H1 (cell line): ENCODE measurements at places on chromosomes 11 and 22. TPM values are rescaled to one million over a fixed set of nuclear protein-coding genes. Genes with fewer than 3 reads are reported as not detected.
A peak's percentile ranks its signal among the peaks of the same experiment; 100 is the strongest.

GRCh38 chr11:121538054-121538453 is 85.3 kb upstream of the SORL1-AS1 start:
- H3K36me3 ChIP-seq, result peaks cover 14% of the 10 kb centered on the region
- DNase-seq, result no peak
- no peak overlapping the region for H3K27ac ChIP-seq
- no peaks in the 10 kb centered on the region for H3K27me3 ChIP-seq

DNA sequence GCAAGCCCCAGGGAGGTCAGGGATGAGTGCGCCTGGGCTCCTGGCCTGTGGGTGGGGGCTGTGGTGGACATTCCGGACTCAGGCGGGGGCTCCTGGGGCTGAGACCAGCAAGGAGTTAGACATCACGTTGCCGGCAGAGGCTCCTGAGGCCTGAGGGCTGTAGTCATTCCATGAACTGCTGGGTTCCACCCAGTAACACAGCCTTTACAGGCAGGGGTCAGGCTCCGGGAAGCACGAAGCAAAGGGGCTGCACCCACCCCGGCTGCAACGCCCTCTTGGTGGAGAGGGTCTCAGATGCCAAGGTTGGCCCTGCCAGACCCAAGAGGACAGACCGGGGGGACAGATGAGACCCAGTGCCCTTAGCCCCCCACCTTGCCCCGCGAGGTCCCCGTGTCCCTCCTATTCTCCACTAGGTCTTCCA is 9.0 kb downstream of the TNNT3 start:
- H3K36me3 ChIP-seq, result no peaks in the 10 kb centered on the region
- H3K27me3 ChIP-seq, result no peaks in the 10 kb centered on the region
- no peaks in the 10 kb centered on the region; the same call in 1 of the 2 replicates for H3K4me1 ChIP-seq
- H3K27ac ChIP-seq, result no peak overlapping the region
- no peak for DNase-seq

- peaks cover 10% of the 10 kb centered on the region for H3K4me1 ChIP-seq
- H3K4me3 ChIP-seq, result no peak overlapping the region
- H3K36me3 ChIP-seq, result no peaks in the 10 kb centered on the region
- no peaks in the 10 kb centered on the region; the same call in 1 of the 2 replicates for H3K27me3 ChIP-seq
- no peak overlapping the region for H3K27ac ChIP-seq
These were observed 91.7 kb upstream of the SHISAL1 start for GRCh38 chr22:44404341-44405020.

DNA sequence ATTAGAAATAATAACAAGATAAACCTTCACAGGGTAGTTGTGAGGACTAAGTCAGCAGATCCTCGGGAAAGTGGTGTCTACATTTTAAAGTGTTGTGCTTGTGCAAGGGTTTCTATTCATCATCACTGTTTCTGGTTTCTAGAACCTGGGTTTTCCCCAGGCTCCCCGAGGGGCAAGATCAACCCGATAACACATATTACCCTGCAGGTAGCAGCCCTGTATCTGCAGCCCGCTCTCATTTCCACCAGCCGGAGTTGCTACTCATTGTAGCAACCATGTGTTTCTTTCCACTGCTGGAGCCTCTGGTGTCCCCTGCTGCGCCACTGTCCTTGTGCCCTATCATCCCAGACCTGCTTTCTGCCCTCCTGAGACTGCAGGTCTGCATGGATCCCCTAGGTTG is 67.0 kb downstream of the MIAT start:
- no peak overlapping the region for H3K27ac ChIP-seq
- H3K27me3 ChIP-seq, result no peaks in the 10 kb centered on the region
- no peak for DNase-seq
- no peaks in the 10 kb centered on the region for H3K4me1 ChIP-seq
- H3K4me3 ChIP-seq, result no peak overlapping the region
- H3K36me3 ChIP-seq, result no peaks in the 10 kb centered on the region

GRCh38 chr11:94593030-94593429 is 25.9 kb downstream of the PIWIL4 start:
- H3K4me1 ChIP-seq, result no peaks in the 10 kb centered on the region
- H3K36me3 ChIP-seq, result no peaks in the 10 kb centered on the region
- DNase-seq, result no peak
- no peaks in the 10 kb centered on the region; the same call in 1 of the 2 replicates for H3K27me3 ChIP-seq
- H3K27ac ChIP-seq, result no peak overlapping the region

GRCh38 chr22:36411589-36412258 is 24.0 kb upstream of the MYH9 start:
- H3K36me3 ChIP-seq, result no peaks in the 10 kb centered on the region
- no peak overlapping the region for H3K27ac ChIP-seq

- no peak overlapping the region for H3K4me3 ChIP-seq
- no peak for DNase-seq
- no peaks in the 10 kb centered on the region for H3K36me3 ChIP-seq
- no peaks in the 10 kb centered on the region; the same call in 1 of the 2 replicates for H3K4me1 ChIP-seq
These were observed 5.5 kb downstream of the TOLLIP start for GRCh38 chr11:1303973-1304372.

GRCh38 chr22:49966774-49967705 is 6.5 kb downstream of the PIM3 start:
- peaks cover 13% of the 10 kb centered on the region for H3K36me3 ChIP-seq
- no peak overlapping the region for H3K4me3 ChIP-seq
- H3K27me3 ChIP-seq, result peaks cover 18% of the 10 kb centered on the region
- DNase-seq, result peak; percentile 52
- no peak overlapping the region; the same call in 1 of the 2 replicates for H3K27ac ChIP-seq
- peaks cover 11% of the 10 kb centered on the region for H3K4me1 ChIP-seq

- H3K4me3 ChIP-seq, result no peak overlapping the region
- H3K27me3 ChIP-seq, result no peaks in the 10 kb centered on the region
- H3K27ac ChIP-seq, result no peak overlapping the region
- H3K4me1 ChIP-seq, result no peaks in the 10 kb centered on the region
- H3K36me3 ChIP-seq, result no peaks in the 10 kb centered on the region
These were observed 2314.9 kb downstream of the LRRC4C start for GRCh38 chr11:39144351-39145130.

GRCh38 chr11:79013509-79013908 is 427.3 kb downstream of the TENM4 start:
- H3K4me1 ChIP-seq, result no peaks in the 10 kb centered on the region
- no peak overlapping the region for H3K27ac ChIP-seq
- no peaks in the 10 kb centered on the region for H3K27me3 ChIP-seq
- no peak overlapping the region for H3K4me3 ChIP-seq
- DNase-seq, result no peak

DNA sequence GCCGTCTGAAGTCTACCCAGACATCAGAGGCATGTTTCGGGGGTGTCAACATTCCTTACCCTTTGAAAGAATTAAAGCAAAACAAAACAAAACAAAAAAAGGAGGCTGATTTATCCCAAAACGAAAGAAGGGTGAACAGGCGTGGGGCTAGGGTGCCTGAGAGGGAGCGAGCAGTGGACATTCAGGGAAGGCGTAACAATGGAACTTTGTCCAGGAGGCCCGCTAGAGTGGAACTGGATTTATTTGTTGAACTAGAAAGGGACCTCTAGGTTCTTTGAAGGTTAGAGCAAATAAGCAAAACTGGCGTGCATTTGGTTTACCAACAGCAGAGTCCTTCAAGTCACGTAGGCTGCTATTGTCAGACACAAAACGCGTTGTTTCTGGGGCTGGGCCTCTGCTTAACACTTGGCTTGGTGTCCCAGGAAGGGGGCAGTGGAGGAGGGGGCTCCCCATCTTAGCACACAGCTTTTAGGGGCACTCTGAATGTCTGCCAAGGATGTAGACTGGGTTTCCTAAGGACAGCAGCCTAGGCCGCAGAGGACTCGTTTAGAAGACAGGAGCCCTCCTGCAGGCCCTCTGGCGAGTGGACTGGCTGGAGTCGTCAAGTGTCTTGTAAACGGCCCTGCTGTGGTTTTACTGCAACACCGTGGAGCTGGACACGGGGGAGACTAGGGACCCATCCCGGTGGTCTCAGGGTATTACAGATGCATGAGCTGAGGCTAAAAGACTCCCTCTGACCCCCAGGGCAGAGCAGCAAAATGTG is 203.7 kb upstream of the SORL1-AS1 start:
- no peak overlapping the region for H3K4me3 ChIP-seq
- no peaks in the 10 kb centered on the region for H3K27me3 ChIP-seq
- H3K4me1 ChIP-seq, result peaks cover 10% of the 10 kb centered on the region
- no peaks in the 10 kb centered on the region for H3K36me3 ChIP-seq
- no peak overlapping the region for H3K27ac ChIP-seq

DNA sequence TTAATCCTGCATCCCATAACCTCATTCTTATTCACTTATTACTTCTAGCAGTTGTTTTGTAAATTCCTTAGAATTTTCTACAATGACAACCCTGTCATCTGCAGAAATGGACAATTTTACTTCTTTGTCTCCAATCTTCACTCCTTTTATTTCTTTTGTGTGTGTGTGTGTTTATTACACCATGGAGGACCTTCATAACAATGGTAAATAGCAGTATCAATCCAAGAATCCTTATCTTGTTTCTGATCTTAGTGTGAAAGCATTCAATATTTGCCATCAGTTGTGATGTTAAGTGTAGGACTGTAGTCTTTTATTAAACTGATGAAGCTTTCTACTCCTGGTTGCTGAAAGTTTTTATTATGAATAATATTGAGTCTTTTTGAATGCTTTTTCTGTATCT is 109.1 kb downstream of the MPPED2 start:
- H3K4me1 ChIP-seq, result peaks cover 15% of the 10 kb centered on the region
- no peak overlapping the region for H3K27ac ChIP-seq
- no peaks in the 10 kb centered on the region for H3K27me3 ChIP-seq
- DNase-seq, result no peak
- no peaks in the 10 kb centered on the region for H3K36me3 ChIP-seq

Gene PEX26
- 46.6 and 49.0 TPM in 2 replicates for total RNA-seq

Gene DUSP18
- total RNA-seq, result 2.6 and 3.6 TPM in 2 replicates

Gene POU2AF1
- not detected in 2 replicates for total RNA-seq

Gene FLRT1
- 0.28 and 0.42 TPM in 2 replicates for total RNA-seq

Gene DGAT2
- 2.6 and 3.2 TPM in 2 replicates for total RNA-seq

Gene ZBED4
- total RNA-seq, result 28.3 TPM in 2 replicates

Gene IMMP1L
- 27.4 and 28.6 TPM in 2 replicates for total RNA-seq

Gene MPZL2
- total RNA-seq, result 2.4 and 2.6 TPM in 2 replicates

Gene CACNA1I
- 1.2 and 1.3 TPM in 2 replicates for total RNA-seq

Gene C22orf42
- total RNA-seq, result not detected in 2 replicates

Gene GDPD4
- total RNA-seq, result not detected in 2 replicates
